ENCODE measurements at places on chromosomes 2 and 18.

GRCh38 chr2:171728989-171729951 is 42.0 kb downstream of the DYNC1I2 start:
- no peak for DNase-seq

DNA sequence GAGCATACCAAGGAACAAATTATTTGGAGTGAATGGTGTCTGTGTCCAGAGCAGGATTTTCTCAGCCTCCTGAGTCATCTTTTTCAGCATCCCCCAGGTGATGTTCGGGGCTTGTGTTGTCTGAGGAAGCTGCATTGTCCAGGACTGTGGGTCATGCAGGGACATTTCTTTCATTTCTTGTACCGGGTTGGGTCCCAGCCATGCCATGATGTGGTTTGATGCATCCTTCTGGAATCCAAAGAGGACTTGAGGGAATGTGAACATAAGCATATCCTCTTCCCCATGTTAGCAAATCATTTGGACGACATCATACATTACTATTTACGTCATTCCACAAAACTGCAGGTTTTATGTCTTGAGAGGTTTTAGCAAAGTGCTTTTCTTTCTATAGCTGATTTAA is 797.8 kb downstream of the CCDC85A start:
- DNase-seq, result peak; percentile 17

DNA sequence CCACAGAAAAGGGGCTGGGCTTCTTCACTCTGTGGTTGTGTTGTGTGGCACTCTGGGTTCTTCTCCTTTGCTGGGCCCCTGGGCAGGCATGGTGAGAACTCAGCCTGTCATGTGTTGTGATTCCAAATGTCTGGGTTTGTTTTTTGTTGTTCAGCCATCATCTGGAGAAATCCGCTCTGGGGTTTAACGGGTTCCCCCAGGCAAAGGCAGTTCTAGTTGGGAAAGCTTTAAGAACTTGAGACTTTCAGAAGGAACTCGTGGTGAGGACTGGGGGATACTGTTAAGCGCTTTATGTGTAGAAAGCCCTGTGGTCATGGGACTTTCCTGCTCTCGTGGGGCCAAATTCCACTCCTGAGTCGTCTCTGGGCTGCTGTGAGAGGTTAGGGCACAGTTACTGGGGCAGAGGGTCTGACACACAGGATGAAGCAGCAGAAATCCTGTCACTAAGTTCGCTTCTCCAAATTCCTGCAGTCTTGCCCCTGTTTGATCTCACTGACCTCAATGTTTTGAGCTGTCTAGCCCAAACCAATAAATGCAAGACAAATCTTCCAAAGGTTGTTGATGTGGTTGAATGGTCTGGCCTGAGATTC is 87.7 kb downstream of the RAPGEF4 start:
- peak; percentile 15 for DNase-seq

- no peak for DNase-seq
These were observed 12.3 kb downstream of the SCG2 start for GRCh38 chr2:223589901-223590300.

DNA sequence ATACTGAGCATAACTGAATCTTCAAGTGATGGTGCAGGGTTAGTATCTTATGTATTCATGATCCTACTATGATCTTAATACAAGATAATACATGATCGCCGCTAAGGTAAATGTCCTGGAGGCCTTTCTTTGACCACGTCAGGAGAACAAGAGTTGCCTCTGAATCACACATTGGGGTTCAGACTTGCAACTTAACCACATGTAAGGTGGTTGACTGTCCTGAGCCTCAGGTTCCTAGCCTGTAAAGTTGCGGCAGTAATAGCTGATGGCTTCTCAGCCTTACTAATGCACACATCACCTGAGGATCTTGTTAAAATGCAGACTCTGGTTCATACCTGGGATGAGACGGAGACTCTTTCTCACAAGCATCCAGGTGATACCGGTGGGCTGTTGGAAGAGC is 112.5 kb downstream of the MGAT5 start:
- DNase-seq, result no peak

DNA sequence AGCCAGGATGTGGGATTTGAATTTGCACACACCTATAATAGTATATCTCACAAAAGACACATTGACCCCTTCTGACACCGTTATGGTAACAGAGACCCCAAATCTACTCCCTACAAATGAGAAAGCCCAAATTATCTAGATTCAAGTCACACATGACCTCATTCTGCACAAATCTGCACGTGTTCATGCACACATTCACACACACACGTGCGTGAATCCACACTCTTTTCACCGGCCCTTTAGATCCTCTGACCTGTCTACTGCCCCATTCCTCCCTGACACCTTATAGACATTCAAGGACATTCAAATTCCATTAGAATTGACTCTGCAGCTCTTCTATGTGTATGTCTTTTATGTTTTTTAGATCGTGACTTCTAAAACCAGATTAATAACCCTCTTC is 627.8 kb upstream of the ID2 start:
- DNase-seq, result no peak

DNA sequence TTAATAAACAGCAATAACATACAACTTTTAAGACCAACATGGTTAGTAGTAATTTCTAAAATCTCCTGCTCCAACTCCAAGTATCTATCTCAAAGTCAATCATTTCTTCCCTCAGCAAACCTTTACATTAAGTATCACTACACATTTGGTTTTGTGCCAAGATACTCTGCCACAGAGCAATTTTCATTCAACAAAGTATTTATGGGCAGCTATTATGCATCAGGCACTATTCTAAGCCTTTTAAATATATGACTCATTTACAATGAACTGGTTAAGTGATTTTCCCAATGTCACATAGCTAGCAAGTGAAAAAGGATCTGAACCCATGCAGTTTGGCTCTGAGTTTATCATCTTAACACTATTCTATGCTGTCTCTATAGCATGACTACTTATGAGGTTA is 264.3 kb downstream of the NOL4 start:
- no peak for DNase-seq

DNA sequence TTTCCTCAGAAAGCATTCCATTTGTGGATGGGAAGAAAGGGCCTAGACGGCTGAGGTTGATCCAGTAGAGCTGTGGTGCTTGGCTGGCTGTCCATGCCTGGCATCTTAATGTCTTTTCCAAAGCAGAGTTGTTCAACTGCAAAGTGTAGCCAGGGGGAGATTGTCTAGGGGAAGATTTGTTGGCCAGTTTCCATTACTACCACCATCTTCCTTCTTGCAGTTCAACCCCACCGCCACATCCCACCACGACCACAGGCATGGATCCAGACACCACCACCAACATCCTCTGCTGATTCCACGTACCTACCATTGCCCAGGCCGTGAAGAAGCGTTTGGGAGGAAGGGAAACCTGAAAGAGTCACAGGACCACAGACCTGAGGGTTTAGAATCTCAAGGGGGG is 50.7 kb upstream of the HAAO start:
- DNase-seq, result no peak

GRCh38 chr2:227029426-227030105 is 134.4 kb downstream of the COL4A4 start:
- DNase-seq, result peak; percentile 11

DNA sequence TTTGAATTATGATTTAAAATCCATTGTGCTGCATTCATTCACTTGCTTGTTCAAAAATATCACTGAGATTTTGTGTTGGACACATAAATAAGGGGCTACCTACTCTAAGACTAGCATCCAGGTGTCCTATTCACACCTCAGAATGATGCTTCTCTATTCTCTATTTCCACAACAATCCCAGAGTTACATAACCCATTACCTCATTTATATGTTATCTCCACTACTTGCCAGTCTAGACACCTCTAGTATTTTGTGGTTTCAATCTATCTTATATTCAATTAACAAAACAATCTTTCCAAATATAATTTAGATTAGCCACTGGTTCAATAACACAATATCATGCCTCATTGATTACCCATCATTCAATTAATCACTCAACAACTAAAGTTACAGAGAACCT is 409.8 kb downstream of the NCKAP5 start:
- DNase-seq, result no peak

- DNase-seq, result no peak
These were observed 124.7 kb downstream of the HDAC4 start for GRCh38 chr2:239275847-239276831.

DNA sequence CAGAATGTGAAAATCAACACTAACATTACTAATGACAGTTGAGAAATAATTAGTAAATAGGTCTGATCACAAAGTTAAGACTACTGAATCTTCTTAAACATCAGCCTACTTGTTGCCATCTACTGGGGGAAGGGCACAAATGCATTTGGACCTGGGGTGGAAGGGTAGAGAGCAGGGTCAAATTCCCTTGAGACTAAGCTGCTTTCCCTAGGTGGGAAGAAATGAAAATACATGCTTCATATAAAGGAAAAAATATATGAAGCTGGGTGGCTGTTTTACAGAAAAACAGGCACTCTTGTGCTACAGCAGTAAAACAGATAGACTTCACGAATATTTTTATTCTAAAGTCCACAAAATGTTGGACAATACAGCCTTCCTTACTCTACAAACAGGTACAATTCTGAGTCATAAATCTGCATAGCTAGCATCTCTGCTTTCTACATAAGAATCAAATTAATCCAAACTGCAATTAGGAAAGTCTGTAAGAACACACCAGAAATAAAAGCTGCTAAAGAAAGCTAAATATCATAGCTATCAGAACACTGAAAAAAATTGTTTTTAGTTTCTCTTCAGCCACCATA is 10.9 kb downstream of the TRIP12 start:
- peak; percentile 18 for DNase-seq

DNA sequence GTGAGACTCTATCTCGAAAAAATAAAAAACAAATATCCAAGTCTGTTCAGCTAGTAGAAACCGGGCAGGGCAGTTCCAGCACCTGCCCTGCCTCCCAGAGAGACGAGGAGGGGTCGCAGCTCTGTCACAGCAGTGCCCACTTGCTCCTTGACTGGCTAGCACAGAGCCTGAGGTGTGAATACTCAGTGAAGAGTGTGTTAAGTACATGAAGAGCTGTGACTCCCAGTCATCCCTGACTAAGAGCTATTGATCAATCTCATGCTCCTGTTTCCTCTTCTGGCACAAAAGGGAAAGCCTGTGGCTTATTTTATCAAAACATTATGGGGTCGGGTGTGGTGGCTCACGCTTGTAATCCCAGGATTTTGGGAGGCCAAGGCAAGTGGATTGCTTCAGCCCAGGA is 83.0 kb upstream of the FZD7 start:
- peak; percentile 51 for DNase-seq

GRCh38 chr18:52045946-52046675 is 293.9 kb upstream of the DCC start:
- DNase-seq, result no peak

GRCh38 chr2:46020416-46020815 is 276.8 kb upstream of the EPAS1 start:
- no peak for DNase-seq

- DNase-seq, result peak; percentile 6
These were observed 99.1 kb downstream of the GREB1L start for GRCh38 chr18:21341141-21341540.

DNA sequence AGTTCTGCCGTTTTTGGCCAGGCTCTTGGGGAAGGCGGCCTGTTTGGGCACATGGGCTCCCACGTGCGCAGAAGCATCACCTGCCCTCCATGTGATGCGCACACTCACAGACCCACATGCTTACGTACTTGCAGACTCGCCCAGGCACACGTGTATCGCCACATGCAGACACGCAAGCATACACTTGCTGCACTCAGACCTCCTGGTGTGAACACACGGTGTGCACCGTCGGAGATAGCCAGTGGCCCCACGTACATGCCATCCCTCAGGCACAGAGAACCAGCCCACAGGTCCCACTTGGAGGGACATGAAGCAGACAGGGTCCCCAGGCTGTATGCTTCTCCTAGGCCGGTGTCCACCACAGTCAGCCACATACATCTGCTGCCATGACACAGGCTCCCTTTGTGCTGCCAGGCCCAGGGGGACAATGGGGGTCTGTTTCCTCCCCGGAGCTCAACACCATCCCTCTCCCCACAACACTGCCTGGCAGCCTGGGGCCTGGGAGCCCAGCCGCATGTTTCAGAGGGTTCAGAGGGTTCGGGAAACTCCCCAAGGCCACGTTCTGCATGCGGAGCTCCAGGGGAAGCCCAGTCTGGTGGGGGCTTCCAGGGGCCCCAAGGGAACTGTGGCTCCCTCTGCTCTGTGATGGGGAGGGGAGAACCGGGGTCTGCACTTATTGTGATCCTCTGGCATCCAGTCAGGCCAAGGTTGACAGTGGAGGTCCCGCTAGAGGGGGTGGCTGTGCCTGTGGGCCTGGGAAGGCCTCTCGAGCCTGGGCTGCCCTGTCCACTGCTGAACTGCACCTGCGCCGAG is 208.1 kb upstream of the HAAO start:
- no peak for DNase-seq

DNA sequence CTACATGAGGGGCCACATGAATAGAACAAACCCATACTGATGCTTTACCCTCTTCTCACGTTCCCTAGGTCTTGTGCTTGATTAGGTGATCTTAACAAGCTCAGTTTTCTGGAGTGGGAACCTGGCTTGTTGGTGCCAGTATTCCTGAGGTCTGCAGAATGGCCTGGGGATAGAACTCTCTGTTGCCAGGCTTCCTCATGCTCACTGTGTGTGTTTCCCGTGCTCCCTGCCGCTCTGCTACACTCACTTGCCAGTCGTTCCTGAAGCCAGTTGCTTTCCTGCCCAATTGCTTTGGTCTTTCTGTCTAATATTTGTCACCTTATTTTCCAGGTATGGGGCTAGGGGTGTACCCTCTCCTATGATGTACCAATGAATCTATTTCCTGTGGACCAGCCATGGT is 2111.5 kb upstream of the PIK3C3 start:
- no peak for DNase-seq

DNA sequence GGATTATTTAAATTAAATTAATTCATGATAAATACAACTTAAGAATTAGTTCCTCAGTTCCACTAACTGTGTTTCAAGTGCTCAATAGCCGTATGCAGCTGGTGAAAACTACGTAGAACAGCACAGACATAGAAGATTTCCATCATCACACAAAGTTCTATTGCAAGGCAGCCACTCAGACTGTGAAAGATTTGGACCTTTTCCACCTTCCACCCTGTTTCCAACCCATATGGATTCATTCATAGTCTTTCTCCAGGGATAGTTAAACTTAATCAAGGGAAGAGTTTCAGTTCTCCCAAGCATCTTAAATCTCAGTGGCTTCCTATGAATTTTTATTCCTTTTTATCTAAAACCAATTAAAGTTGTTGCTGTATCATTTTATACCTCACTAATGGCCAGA is 2030.8 kb downstream of the SUCLG1 start:
- DNase-seq, result no peak

DNA sequence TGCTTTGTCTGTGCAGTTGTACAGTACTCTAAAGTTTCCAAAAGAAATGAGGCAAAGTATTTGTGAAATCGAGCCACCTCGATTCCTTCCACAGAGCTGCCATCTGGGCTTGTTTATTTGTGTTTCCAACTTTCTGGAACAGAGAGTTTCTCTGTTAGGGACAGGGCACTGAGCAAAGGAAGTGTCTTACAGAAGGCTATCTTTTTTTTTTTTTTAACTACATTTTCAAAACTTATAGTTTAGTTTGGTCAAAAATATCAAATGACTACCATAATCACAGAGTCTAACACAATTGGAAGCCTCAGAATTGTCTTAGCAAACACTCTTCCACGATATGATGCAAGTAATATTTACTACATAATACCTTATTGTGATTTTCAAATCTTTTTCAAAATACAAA is 796 bp downstream of the RFTN2 start:
- DNase-seq, result peak; percentile 8
